Inflammatory macrophage (primary cell): ENCODE measurements at places on chromosomes 12 and 14.

DNA sequence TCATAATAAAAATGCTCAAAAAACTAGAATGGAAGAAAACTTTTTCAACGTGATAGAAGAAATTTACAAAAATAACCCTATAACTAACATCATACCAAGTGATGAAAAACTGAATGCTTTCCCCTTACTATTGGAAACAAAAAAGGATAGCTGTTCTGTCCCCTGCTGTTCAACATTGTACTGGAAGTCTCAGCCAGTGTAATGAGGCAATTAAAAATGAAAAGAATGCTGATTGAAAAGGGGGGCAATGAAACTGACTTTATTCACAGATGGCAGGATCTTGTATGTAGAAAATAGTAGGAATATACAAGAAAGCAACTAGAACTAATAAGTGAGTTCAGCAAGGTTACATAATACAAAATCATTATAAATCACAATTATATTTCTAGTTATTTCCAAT is 337.9 kb upstream of the KITLG start:
- no peak for DNase-seq

- peak; percentile 88 for DNase-seq
These were observed 8.1 kb upstream of the RNF34 start for GRCh38 chr12:121391619-121392324.

DNA sequence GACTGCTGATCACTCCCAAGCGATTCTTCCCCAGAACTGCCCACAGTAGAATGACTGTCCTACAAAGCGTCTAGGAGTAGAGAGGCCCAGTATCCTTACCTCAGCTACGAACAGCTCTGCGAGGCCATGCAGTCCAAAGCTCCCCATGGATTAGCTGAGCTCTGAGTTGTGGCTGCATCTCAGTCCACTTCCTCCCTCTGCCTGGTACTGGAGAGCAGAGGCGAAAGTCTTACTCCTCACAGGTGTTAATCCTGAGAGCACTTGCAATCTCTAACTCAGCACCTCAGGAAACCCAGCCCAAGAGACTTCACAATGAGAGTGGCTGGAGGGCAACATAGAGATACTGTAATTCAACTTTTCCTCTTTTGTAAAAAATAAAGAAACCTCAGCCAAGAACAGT is 493.1 kb downstream of the BCAT1 start:
- no peak for DNase-seq

DNA sequence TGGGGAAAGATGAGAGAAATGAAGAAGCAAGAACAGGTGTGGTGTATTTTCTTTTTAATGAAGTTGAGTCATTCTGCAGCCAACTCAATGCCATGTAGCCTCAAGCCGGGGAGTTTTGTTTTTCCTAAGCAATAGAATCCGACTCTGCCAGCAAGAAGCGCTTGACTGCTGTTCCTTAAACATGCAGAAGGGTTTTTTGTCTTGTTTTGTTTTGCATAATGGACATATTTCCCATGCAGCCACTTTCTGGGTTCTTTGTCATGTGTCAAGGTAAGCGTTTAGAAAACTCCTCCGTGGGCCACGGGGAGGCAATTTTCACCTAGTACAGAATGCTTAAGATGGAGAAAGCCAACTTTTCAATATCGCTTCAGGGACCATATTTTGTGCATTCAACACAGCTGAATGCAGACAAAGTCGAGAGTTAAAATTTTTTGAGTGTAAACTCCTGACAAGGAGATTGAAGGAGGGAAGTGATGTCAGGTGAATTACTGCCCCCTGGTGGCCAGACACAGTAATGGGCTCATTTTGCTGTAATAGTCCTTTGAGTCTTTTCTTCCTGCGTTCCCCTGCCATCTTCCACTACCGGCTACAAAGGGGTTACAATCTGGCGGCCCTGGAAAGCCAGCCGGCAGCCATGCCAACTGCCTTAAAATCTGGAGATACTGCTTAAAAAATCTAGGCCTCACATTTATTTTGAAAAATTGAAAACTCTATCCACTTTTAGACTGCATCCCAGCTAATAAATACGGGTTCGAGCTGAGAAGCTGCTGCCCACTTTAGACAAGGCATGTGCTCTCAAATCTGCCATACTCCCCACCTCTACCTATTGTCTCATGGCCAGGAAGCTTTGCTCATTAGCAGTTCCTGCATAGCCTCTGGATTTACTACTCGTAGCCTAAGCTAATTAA is 3.2 kb upstream of the FICD start:
- DNase-seq: peak; percentile 81

GRCh38 chr12:21988619-21989018 is 47.4 kb upstream of the ABCC9 start:
- no peak for DNase-seq

DNA sequence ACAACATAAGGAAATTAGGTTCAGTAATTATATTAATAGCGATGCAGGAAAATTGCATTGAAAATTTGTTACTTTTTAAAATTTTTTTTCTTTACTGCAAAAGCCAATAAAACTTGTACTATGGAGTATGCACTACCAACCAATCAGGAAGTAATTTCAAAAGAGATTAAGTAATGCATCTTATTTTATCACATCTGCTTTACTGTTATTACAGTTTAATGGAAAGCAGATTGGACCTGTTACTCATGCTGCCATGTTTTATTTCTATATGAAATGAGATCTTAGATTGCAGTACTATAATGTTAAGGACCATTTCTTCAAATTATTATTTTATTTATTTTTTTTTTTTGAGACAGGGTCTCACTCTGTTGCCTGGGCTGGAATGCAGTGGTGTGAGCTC is 1.7 kb upstream of the STRN3 start:
- DNase-seq: no peak

DNA sequence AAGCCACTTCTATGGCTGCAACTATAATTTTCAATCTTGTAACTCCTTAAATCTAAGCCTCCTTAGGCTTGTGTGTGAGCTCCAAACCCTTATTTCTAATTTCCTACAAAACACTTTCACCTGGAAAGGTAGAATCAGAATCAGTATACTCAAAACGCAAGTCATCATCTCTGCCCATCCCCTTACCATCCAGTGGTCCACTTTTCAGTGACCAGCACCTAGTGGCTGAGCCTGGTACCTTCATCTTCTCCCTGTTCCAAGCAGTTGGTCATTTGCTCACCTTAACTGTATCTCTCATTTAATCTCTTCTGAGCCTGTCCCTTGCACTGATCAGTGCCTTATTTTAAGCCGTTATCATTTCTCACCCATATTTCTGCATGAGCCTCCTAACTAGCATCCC is 107.9 kb downstream of the PPM1H start:
- no peak for DNase-seq

DNA sequence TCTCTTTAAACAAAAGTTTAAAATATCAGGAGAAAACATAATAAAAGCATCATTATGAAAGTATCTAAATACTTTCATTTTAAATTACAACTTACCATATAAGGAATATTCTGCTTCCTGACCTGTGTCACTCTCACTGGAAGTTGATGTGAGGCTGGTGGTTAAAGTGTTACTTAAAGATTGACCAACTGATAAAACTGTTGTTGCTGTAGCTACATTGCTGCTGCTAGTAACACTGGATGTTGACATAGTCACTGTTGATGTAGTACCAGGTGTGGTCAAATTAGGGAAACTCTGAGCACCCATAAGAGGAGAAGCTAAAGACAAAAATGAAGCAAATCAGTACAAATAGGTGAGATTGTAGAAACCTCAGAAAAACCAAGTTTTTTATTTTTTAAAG is 79.9 kb downstream of the HECTD1 start:
- DNase-seq: no peak

DNA sequence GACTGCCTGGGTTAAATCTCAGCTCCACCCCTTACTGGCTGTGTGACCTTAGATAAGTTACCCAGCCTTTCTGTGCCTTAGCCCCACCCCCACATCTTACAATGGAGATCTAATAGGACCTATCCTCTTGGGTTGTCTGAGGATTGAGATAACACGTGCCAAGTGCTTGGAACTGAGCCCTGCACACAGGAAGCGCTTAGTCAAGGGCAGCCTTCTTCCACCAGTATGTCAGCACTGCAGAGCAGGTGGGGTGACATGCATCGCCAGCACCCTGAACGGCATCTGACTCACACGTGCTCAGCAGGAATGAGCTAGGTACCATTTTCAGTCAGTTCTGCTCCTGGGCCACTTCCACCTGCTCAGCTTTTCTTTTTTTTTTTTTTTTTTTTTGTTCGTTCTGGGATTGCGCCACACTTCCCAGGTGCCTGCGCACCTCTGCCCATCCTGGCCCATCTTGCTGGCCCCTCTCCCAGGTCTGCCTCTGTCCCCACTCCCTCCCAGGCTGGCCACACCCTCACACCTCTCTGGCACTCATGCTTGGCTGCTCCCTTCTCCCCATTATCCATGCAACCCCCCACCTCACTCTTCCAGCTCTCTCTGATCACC is 19.6 kb downstream of the LGMN start:
- peak; percentile 25 for DNase-seq

GRCh38 chr12:24560192-24560775 is 388.6 kb downstream of the BCAT1 start:
- no peak for DNase-seq

DNA sequence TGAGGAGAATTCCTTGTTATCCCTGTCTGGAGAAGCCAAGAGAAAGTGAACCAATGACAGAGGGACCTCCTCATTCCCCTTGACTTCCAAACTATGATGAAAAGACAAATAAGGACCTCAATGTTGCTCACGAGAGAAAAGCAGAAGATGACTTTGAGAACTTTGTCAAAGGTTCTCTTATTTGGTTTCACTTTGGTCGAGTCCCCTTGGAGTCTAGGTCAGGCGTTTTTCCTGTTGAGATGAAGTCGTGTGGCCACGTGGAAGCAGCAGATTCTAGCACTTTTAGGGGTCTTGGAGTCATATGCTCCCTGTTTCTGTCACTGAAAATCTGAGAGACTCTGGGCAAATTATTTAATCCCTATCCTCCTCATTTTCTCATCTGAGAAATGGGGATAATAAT is 33.8 kb upstream of the COL2A1 start:
- peak; percentile 52 for DNase-seq

GRCh38 chr14:101508948-101509729 is 52.2 kb upstream of the DIO3 start:
- DNase-seq: no peak
